ENCODE measurements at places on chromosomes 13 and 19.
A peak's percentile ranks its signal among the peaks of the same experiment; 100 is the strongest.

DNA sequence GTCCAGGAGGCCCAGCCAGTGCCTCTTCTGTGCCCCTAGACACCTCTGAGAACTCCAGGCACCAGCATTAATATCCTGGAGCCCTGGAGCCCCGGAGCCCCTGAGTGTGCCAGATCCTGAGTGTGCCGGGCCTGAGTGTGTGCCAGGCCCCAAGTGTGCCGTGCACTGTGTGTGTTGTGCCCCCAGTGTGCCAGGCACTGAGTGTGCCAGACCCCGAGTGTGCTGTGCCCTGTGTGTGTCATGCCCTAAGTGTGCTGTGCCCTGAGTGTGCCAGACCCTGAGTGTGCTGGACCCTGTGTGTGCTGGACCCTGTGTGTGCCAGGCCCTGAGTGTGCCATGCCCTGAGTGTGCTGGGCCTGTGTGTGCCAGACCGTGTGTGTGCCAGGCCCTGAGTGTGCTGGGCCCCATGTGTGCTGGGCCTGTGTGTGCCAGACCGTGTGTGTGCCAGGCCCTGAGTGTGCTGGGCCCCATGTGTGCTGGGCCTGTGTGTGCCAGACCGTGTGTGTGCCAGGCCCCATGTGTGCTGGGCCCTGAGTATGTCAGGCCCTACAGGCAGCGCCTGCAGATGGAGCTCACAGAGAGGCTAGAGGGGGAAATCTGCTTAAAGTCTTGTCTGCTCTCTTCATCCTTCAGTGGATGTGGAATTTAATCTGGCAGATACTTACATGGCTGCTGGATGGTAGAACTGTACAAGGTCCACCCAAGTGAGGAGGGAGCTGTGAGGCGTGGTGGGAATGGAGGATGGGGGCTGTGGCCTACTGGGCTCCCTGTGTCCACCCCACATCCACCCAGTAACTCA lies 53.9 kb downstream of the C13orf46 start:
- DNase-seq, result no peak

- no peak for DNase-seq
Measured at GRCh38 chr13:110289174-110289573, 17.8 kb downstream of the COL4A1 start.

DNA sequence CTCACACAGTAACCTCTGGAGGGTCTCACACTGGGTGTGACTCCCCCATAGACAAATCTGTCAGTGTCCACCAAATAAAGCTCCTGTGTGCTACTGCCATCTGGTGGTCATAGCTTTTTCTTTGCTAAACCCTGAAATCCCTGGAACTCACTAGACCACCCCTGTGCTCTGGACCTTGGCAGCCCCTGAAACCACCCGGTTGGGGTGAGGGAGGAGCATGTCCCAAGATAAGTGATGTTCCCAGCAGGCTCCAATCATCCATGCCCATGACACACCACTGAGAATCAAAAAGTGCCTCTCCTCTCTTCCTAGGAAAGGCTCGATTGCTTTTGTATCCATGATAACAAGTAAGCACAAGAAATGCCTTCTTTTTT lies 6.5 kb upstream of the HSD17B14 start:
- DNase-seq, result peak; percentile 42

DNA sequence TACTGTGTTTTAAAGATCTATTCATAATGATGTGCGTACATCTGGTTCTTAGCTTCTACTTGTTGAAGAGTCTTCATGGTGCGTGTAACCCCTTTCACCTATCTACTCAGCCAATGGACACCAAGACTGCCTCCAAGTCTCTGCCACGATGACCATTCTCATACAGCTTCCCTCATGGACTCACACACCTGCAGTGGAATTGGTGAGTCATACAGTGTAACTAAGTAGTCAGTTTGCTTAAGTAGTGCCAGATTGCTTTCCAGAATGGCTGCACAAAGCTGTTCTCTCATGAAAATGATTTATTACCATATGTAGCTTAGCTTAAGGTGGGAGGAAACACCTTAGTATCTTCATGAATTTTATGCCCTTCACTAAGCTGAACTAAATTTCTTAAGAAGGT lies 112.3 kb downstream of the AKAP11 start:
- DNase-seq, result no peak

DNA sequence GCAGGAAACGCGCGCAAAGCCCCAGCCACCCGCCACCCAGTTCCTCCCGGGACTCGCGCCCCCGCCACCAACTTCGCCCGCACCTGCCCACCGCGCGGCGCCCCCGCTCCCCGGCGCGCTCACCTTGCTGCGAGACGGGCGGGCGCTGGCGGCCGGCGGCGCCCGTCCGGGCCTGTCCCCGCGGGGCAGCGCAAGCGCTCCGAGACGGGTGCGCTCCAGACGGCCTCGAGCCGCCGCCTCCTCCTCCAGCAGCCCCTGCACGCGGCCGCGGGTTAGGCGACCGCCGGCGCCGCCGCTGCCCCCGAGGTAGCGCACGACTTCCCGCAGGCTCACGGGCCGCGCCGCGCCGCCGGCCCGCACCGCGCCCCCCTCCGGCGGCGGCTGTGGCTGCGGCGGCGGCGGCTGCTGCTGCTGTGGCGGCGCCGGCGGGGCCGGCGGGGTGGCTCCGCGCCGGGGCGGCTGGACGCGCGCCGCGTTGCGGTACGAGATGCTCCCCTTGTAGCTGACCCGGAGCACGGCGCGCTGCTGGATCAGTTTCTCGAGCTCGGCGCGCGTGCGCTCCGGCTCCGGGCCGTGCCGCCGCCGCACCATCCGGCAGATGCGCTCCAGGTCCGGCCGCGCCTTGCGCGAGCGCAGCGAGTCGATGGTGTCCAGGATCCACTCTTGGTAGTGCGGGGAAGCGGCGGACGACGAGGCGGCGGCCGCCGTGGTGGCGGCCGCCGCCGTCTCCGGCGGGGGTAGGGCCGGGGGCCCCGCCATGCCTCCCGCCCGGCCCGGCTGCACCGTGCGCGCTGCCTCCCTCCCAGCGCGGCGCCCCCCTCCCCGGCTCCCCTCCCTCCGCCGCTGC lies 666 bp downstream of the SAMD1 start:
- DNase-seq, result peak; percentile 41

DNA sequence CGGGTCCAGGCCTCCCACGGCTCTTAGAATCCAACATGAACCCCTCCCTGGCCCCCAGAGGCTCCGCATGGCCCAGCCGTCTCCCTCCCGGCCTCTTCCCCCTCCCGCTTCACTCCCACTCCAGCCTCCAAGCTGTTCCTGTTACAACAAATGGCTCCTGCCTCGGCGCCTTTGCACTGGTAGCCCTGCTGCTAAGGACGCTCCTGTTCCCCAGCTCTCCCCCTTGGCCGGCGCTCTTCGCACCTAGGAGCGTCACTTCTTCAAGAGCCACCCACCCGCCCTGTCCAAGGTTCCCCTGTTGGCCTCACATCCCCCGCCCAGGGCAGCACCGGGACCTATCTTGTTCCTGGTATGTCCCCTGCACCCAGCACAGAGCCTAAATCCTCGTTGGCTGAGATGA lies 9.4 kb downstream of the CCDC124 start:
- no peak for DNase-seq

DNA sequence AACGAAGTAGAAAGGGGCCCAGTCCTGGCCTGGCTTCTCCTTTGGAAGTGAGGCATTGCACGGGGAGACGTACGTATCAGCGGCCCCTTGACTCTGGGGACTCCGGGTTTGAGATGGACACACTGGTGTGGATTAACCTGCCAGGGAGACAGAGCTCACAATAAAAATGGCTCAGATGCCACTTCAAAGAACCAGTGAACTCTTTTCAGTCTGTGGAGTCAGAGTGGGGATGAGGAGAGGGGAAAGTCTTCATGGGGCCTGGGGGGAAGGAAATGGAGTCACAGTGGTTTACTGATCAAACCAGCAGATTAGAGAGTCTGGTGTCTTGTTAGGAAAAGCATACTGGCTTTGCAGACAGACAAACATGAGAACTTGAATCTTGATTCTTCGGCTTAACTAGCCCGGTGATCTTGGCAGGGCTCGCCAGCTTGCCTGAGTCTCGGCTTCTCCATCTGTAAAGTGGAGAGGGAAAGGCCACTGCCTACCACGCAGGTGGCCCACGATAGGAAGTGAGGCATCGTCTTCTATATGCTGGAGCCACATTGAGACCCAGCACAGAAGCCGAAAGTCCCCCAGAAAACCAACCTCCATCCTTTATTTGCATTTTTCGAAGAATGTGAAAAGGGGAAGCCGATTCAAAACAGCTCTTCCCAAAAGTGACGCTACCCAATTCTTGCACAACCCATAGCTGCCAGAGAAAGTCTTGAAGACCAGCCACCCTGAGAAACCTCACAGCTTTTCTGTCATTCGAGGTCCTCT lies at the start of gene FFAR1:
Gene FFAR1, plus strand, starts transcription at position 732 of the 759 bp plus-strand sequence. CDS start 3,650 bp downstream, outside the sequence.
- no peak for DNase-seq

DNA sequence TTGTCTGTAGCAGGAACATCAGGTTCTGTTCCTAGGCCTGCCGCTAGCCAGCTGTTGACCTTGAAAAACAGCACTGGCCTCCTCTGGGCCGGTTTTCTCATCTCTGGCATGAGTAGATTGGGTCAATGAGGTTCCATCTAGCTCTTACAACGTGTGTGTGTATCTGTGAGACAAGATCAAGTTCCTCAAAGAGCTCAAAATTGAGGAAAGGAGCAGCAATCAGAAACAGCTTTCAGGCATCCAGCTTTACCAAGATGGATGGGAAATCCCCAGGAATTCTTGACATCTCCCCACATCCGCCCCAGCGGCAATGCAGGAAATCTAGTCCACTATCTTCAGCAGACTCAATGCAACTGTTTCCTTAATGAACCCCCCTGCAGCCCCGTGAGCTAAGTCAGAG lies 4.9 kb downstream of the FLT1 start:
- DNase-seq, result no peak

DNA sequence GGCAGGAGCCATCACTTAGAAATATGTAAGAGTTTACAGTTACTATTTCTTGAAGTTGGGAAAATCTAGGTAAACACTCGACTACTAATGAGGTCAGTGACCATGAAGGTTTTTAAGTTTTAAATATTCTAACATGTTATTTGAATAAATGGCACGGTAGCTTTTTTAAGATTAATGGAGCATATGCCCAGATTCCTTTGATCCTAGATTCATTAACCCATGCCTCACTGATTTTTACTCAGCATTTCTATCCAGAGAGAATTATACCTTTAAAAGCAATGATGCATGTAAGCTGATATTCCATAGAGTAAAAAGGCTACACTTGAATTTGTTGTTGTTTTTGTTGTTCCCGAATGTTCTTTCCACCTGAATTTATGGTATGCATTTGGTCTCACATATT lies 541.4 kb downstream of the DACH1 start:
- no peak for DNase-seq

- no peak for DNase-seq
Measured at GRCh38 chr13:56906909-56907308, 233.8 kb upstream of the PRR20A start.

DNA sequence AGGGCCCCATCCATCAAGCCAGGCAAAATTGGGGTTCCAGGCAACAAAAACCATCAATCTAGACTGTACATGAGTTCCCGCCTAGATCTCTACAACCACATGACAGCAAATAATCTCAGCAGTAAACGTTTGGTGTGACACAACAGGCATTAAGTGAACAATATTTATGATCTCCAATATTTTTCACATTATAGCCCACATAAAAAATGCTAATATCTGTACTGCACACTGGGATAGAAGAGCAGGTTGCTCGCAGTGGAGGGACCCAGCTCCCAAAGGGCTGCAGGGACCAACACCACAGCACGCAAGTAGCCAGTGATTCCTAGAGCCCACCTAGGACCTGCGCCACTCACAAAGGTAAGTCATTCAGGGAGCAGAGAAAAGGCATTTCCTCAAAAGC lies 25.9 kb downstream of the LATS2 start:
- DNase-seq, result no peak

- no peak for DNase-seq
Measured at GRCh38 chr19:33788676-33789075, 8.0 kb upstream of the KCTD15 start.

DNA sequence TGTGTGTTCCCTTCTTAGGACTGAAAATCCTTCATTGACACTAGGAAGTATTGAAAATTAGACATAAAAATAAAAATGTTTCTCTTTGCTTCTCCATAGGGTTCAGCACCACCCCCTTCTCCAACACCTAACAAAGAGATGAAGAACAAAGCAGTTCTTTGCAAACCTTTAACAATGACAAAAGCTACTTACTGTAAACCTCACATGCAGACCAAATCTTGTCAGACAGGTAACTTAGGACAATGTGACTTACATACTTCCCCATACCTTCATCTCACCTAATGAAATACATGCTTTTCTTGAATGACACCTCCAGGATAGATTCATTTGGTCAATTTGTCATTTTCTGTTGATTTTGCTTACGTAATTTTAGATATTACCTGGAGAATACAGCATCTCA lies 99.9 kb downstream of the ZMYM2 start:
- no peak for DNase-seq

GRCh38 chr13:48315969-48316650 lies 12.6 kb downstream of the RB1 start:
- DNase-seq, result no peak

- no peak for DNase-seq
Measured at GRCh38 chr13:99702687-99703319, 201.5 kb downstream of the TM9SF2 start.

DNA sequence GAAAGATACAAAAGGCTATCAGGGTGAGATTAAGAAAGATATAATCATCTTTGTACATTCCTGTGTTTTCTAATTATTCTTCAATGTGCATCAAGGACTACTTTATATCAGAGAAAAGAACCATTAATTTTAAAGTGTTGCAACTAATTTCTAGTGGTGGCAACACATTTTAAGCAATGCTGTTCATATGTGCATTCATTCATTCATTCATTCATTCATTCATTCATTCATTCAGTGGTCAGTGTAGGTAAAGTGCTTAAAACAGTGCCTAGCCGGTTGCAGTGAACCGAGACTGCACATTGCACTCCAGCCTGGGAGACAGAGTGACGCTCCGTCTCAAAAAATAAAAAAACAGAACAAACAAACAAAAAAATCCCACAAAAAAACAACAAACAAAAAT lies 155.7 kb upstream of the ZNF536 start:
- no peak for DNase-seq

- DNase-seq, result no peak
Measured at GRCh38 chr19:1172353-1173158, 1.5 kb downstream of the SBNO2 start.

- DNase-seq, result no peak
Measured at GRCh38 chr19:7254590-7254989, 39.6 kb downstream of the INSR start.

DNA sequence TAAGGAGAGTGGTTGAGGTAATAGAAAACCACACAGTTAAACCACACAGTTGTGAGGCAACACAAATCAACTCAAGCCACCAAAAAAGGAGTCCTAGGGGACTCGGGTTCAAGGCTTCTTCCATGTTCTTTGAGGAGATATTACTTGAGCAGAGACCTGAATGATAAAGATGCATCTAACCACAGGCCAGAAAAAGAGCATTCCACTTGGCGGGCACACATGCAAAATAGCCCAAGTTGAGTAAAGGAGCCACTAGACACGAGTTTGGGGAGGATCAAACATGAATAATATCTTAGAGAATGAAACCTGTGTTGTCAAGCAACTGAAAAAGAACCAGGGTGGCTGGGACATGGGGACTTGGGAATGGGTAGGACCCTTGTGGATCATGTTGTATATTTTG lies 30.2 kb downstream of the NLRP4 start:
- DNase-seq, result no peak
